ENCODE measurements at places on chromosomes 1 and 21. TPM values are rescaled to one million over a fixed set of nuclear protein-coding genes. Genes with fewer than 3 reads are reported as not detected.

GRCh38 chr21:43726686-43727518, 8.0 kb downstream of the PDXK start:
- no peak for DNase-seq

DNA sequence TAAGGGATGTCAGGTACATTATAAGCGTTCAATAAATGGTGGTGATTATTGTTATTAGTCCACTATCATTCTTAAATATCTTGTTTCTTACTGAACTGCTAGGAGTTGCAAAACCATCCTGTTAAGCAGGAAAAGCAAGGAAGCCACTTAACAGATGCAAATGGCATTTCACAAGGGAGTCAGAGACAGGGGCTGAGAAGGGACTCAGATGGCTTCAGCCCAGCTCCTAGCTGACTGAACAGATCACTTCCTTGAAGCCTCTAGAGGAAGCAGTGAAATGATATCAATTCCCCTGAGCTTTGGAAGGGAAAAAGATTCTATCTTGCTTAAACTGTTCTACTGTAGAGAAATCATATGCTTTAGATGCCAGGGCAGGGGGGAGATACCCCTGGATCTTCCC, 151.5 kb downstream of the ST6GALNAC5 start:
- no peak for DNase-seq

TOR3A gene
- 20.1 TPM for total RNA-seq

GRCh38 chr1:55117941-55118340, 78.6 kb downstream of the PCSK9 start:
- DNase-seq: no peak

SRGAP2C gene
- total RNA-seq: 31.0 TPM

GPR161 gene
- total RNA-seq: 9.7 TPM

GRCh38 chr21:18147678-18148077, 97.0 kb upstream of the CHODL start:
- DNase-seq: no peak

AADACL3 gene
- not detected for total RNA-seq

S100A16 gene
- total RNA-seq: 71.5 TPM

DNA sequence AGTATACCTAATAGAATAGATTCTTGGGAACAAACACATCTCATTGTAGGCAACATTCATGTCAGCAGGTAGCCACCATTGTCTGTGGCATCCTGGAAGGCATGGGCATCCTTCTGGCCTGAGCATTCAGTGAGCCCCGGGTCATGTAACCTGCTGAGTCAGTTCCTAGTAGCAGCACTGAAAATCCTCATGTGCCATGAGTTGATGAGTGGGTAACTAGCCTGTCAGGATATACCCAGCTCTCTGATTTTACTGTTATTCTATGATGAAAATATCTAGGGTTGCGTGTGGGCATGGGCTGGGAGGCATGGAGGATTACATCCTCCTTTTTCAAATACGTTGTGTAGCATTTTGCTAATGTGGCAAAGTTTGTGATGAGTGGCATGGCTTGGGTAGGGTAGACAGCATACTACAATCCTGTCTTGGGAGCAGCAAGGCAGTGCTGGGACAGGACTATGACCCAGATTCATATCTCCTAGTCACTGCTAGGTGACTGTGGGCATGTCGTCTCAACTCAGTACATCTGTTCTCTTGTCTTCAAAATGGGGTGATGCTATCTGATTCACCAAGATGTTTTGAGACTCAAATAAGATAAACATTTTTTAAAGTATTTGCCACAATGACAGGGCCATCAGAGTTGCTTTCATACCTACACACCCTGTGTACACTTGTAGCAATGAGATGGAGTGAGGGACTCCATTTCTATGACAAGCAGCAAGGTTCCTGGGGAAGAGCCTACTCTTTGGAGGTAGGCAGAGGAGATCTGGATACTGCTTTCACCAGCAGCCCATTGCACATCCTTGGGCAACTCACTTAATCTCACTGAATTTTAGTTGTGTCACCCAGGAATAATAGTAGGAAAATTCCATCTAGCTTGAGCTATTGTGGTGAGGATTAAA, 62.5 kb downstream of the CD58 start:
- no peak for DNase-seq

- DNase-seq: no peak
Measured at GRCh38 chr1:185260611-185261010, 56.4 kb downstream of the IVNS1ABP start.

DNA sequence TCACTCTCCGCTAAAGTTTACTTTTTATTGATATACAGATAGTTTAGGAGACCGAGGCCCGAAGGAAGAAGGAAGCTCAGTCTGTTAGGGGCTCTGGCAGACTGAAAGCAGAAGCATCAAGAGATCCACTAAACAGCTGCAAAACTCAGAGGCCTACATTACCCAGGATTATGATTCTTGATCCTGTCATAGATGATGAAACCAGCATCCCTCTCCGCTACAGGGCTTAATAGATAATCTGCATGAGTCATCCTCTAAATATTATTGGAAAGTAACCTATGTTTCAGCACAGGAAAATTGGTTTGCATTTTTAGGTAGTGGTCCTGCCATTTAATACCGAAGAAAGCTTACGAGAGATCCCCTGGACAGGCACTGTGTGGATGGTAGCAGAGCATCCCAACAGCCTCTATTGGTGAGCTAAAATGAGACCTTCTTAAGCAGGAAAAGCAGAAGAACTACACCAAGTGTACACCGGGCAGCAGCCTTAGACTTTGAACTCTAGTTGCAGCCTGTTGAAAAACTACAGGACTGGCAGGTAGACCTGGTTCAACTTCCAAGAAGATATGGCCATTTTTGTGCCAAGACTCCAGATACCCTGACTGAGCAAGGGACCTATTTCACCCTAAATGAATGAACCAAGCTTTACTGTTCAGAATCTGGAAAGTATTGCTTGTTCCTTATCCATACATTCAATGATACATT, 6.8 kb downstream of the CASQ2 start:
- DNase-seq: no peak

GRCh38 chr1:42889264-42889663, 42.9 kb downstream of the ZNF691 start:
- no peak for DNase-seq

GRCh38 chr1:116560704-116561490, 9.9 kb downstream of the CD58 start:
- no peak for DNase-seq

GRCh38 chr1:234125283-234125682, 220.8 kb downstream of the SLC35F3 start:
- DNase-seq: no peak

GRCh38 chr1:37677143-37677439, 15.2 kb upstream of the CDCA8 start:
- DNase-seq: no peak

- DNase-seq: no peak
Measured at GRCh38 chr1:171966426-171967220, 125.3 kb downstream of the DNM3 start.

GPR153 gene
- 5.6 TPM for total RNA-seq

LY9 gene
- not detected for total RNA-seq

DNA sequence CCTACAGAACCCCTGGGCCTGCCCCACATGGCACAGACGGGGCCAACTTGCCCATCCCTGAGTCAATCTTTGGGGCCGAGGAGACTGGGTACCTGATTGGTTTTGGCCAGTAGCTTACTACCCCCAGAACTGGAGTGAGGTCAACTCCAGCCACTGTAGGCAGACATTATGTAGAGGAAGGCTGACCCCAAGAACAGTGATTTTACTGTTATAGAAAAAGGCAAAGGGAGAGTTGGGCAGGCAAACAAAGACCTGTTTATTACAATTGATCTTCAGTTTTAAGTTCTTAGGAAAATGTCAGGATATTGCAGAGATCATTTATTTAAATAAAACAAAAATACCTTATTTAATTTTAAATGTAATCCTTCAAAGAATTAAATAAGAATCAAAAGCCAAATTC, 653.8 kb downstream of the NPHP4 start:
- DNase-seq: no peak

DNA sequence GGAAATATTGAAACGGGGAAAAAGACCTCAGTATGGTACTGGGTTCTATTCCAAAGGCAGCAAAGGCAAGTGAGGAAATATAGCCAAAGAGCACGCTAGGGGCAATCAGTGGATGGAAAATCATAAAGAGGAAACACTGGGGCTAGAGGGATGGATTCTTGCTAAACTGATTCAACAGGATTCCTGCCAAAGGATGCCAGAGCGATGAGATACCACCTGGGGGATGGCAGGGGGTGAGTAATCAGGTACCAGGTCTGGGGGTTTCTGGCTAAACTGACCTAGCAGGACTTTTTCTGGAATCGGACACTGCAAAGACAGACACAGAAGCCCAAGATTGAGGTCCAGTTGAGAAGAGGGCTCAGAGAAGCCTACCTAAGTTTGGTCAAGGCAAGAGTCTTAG, 6.7 kb downstream of the CHI3L2 start:
- no peak for DNase-seq

BMP8B gene
- 0.46 TPM for total RNA-seq

- no peak for DNase-seq
Measured at GRCh38 chr1:31244326-31244725, 4.6 kb upstream of the NKAIN1 start.

GRCh38 chr21:36261459-36261858, 58.5 kb upstream of the MORC3 start:
- DNase-seq: no peak

GRCh38 chr1:198701766-198702539, 63.1 kb downstream of the PTPRC start:
- DNase-seq: no peak

GRCh38 chr1:25703671-25704266, 87.2 kb downstream of the MAN1C1 start:
- no peak for DNase-seq
